ENCODE measurements at places on chromosomes 1 and 21.

DNA sequence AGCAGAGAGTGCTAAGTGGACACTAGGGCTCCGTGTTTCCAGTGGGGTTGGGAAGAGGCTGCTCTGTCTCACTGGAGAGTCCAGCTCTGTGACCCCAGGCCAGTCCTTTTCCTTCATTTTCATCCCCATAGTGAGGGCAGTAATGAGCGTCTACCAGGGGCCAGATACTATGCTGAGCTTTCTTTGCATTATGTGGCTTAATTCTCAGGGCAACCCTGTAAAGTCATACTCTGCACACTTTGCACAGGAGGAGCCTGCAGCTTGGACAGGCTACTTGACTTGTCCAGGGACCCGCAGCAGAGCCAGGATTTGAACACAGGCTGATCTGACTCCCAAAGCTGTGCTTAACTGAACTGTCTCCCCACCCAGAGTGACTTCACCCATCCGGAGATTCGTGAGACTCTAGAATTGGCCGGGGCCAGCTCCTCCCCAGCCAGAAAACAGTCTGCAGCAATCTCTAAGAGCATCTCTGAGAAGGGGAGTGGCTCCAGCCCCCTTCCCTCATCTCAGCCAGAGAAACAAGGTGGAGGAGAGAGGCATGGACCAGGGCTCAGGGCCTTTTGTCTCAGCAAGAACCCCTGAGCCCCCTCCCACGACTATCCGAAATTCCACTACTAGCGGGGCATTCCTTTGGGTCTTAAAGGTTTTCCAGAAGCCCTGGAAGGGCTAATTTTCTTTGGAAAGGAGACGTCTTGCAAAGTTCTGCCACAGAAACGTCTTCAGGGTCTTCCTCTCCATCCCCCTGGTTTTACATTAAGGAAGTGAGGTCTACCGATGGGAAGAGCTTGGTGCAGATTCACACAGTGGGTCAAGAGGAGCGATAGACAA, 866 bp upstream of the FNDC5 start:
- DNase-seq, result no peak

DNA sequence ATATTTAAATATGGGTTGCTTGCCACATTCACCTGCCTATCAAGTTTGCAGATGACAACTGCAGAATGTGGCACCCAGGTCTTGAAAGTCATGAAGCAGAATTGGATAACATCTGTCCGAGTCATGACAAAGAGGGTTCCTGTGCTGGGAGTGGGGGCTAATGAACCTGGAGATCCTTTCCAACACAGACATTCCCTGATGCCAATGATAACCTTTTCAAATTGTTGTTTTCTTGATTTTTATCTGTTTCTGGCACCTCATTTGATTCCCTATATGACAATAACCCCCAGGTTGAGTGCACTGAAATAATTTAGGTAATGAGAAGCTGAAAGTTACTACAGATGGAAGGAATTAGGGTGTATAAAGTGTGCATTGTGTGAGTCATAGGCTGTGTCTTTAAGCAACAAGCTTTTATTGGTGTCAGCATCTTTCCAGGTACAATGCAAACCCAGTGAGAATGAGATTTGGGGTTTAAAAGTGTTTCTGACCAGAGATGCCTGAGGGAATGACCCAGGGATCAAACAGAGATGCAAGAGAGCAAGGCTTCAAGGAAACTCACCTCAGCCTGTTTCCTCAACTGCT, 32.0 kb upstream of the IL10 start:
- DNase-seq, result no peak

DNA sequence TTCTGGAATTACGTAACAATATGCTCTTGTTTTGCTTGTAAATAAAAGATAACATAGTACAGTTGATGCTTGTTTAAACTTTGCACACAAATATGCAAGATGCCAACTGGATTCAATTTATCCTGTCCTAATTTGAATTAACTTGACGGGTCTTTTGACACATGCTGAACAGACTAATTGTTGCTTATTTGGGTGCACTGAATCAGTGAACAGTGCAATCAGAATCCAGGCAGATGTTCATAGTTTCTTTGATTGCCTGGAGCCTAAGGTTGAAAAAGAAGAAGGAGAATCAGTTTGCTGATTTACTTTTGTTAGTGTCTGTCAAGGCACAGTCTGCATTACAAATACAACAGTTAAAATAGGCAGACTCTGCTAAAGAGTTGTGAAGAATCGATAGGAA, 307.9 kb downstream of the COL11A1 start:
- DNase-seq, result no peak

DNA sequence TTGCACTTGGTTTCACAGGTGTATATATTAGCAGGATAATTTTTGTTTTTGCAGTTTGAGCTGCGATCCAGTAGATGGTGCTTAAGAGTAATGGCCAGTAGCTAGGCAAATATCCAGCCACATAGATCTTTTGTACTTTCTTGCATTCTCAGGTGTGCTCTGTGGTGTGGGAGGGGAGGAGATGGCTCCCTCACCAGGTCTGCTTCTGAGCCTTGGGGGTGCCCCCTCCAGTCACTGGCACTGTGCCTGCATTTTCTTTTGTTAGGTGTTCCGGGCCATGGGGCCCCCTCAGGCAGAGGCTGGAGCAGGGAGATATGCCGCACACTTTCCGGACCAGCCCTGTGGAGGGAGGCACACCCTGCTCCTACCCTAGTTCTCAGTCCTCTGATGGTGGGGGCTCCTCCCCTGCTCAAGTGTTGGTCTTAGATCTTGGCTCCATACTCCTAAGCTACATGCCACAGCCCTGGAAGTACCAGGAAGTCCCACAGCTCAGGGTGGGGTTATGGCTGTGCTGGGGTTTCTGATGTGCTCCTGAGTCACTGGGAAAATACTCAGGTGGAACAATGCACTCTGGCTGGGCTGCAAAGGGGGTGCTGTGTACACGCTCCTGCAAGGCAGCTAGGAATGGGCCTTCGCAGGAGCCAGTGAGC, 197.6 kb upstream of the DMRTA2 start:
- no peak for DNase-seq

DNA sequence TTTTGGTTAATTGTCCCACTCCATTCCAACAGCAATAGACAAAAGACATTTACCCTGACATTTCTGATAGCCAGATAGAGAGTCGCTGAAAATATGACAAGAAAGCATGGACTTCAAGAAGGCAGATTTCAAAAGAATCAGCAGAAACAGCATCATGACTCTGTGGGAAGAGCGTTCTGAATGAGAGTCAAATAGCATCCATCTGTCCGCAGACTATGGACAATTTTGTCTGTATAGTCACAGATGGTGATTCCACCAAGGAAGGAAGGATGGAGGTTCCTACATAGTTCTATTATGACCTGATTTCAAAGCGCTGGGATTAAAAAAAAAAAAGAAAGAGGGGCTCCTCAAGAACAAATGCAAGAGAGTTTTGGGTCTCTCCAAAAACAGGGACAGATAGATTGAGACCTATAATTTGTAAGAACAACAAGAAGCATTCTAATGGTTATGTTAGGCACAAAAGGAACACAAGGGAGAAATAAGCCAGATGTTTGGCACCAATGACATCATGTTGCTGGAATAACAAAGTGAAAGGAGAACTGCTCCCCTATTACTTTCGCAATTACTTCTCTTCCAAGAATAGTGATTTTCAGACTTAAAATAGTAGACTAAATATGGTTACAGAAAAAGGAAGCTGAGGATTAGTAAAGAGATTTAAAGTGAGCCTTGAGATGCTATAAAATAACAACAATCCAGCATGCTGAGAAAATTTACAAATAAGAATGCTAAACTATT, 28.5 kb downstream of the NIBAN1 start:
- no peak for DNase-seq
